AG09309 (cell line): ENCODE measurements at places on chromosomes 1 and 21.

DNA sequence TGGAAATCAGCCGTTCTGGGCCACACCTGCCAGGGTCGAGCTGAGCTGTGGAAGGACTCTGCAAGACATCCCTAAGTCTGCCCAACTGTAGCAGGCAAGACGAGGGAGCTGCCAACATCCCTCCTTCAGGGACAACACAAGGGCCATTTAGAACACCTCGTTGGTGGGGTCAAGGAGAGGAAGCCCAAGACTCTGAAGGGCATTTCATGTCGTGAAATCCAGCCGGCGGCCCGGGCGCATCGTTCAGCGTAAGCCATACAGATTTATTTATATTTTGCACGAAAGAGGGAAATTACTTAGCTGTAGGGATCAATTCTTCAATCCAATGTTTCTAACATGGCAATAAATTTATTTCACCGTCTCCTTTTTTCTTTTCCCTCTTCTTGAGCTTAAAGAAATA is 101.7 kb upstream of the ZC3H12A start:
- DNase-seq = no peak

GRCh38 chr21:26948194-26948593 is 18.7 kb downstream of the ADAMTS5 start:
- DNase-seq = no peak

DNA sequence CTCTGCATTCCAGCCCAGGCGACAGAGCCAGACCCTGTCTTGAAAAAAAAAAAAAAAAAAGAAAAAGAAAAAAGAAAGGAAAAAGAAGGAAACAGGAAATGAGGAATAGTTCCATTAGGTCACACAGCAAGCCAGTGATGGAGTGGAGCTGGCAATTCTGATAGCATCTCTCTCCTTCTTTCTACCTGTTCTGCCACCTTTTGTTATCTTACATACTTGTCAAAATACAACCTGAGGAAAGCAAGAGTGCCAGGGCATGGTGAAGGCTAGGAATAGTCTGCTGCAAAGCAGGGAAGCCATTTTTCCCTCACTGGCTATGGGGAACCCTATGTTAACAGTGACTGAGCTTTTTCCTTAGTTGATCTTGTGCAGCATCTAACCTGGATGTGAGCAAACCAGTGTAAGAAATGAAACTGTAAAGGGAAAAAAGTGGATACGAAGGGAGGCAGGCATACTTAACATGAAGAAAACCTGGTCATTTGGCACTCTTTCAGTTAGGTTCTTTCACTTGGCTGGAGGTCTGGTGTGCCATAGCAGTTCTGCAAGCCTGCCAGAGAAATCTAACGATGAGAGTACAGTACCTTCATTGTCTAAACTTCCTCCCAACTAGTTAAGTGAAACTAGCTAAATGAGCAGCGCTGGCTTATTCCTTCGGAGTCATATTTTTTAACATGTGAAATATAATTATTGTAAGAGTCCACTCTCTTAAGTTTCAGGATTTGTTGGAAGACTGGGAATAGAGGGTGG is 17.9 kb upstream of the THEM5 start:
- no peak for DNase-seq

- no peak for DNase-seq
Observed at GRCh38 chr1:22801761-22802160, 91.1 kb downstream of the EPHB2 start.

DNA sequence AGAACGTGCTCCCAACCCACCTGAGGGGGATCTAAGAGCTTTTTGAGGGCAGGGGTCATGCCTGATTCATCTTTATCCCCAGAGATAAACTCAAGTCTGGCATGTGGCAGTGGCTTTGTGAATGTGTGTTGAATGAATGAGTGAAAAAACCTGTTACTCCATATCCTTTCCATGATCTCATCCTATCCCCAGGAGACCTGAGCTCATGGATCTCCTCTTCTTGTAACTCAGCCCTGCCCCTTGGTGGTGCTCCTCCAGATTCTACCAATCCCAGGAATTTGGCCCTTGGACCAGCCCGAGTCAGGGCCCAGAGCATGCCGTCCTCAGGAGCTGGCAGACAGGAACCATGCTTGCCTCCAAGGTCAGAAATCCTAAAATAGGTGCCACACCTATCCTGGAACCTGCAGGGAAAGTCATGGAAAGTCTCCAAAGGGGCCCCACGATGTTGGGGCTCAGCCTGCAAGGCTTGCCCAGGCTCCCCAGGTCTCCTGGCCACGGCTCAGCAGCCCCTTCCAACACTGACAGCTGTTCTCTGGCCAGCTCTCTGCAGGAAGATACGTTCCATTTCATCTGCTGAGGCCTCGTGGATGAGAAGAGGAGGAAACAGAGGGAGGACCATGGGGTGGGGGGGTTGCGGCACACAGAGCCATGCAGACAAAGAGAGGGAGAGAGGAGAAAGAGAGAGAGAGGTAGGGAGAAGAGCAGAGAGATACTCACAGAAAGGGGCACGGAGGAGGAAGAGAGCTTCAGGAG is 214.6 kb downstream of the TRABD2B start:
- no peak for DNase-seq

DNA sequence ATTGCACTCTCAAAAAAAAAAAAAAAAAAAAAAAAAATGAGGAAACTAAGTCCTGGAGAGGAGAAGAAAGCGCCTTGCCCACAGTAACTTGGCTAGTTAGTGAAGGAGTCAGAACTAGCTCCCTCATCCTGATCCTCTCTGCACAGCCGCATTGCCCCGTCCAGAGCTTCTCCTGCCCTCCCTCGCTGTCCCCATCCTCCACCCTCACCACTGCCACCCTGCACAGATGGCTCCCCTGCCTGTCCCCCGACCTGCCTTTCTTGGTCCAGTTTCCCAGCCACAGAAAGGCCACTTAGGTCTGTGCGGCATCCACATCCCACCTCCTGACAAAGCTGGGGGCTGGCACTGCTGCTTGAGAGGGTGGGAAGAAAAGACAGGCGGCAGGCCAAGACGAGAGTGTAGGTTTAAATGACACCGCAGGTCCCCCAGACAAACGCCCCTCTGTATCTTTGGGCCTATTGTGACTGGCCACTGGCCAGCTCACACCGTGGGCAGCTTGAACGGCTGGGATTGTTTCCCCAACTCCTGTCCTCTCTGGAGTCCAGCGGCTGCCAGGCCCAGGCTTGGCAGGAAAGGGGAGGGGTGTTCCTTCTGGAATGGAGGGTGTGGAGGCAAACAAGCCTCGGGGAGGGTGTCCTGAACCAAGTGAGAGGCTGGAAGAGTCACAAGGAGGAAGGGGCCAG is 20.2 kb downstream of the NCMAP start:
- DNase-seq = no peak

GRCh38 chr1:205128050-205128449 is 6.3 kb upstream of the RBBP5 start:
- no peak for DNase-seq

- DNase-seq = no peak
Observed at GRCh38 chr1:9108056-9108665, 20.7 kb downstream of the GPR157 start.

DNA sequence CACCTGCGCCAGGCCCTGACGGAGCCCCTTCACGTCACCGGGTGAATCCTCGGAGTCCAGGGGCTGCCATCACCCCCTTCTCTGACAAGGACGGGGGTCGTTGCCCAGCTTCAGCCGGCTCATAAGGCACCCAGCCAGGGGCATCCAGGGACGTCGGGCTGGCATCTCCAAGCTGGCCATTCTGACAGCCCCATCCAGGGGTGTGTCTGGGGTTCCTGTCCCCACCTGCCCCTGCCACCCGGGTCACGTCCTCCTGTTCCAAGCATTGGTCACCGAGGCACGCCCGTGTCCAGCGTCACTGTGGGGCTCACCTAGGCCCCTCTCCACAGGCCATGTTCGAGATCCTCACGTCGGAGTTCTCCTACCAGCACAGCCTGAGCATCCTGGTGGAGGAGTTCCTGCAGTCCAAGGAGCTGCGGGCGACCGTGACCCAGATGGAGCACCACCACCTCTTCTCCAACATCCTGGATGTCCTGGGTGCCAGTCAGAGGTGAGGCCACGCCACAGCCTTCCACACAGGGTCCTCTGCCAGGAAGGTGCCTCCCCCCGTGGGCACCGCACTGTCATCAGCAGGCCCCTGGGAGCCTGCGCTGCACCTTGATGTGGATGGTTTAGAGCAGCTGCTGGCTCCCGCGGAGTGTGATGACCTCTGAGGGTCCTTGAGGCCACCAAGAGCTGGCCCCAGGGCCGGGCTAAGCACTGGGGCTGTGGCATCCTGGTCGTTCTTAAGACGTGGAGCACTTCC is 14.8 kb downstream of the ARHGEF16 start:
- no peak for DNase-seq

DNA sequence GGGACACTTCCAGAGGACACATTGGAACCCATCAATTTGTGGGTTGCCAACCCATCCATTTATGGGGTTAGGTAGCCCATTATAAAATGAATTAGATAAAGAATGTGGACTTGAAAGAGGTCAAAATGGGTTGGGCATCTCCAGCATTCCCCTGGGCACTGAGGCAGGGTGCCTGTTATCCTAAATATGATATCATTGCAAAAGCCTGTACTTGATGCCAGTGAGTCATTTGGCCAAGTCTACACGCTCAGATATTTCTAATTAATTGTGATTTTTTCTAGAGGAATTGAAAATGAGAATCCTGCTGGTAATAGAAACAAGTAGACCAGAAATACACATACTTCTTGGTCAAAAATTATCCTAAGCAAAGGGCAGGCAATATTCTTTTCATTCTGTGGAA is 21.9 kb upstream of the NBL1 start:
- DNase-seq = no peak

- no peak for DNase-seq
Observed at GRCh38 chr1:63405021-63405420, 37.6 kb downstream of the ALG6 start.

GRCh38 chr1:37609002-37609401 is 13.3 kb upstream of the GNL2 start:
- DNase-seq = no peak
